Testis (tissue), 5 donors: ENCODE measurements at places on chromosomes 1 and 21. TPM values are rescaled to one million over a fixed set of nuclear protein-coding genes. Genes with fewer than 3 reads are reported as not detected.

The PAQR6 gene
- 3.6 TPM for polyA plus RNA-seq

The NHLH2 gene
- polyA plus RNA-seq = 0.53 TPM

The EFNA1 gene
- 13.0 TPM for polyA plus RNA-seq

The FOXD3 gene
- polyA plus RNA-seq = 0.69 TPM

The KCNA3 gene
- 1.3 TPM for polyA plus RNA-seq

The EDARADD gene
- polyA plus RNA-seq = 5.8 TPM

The RGS18 gene
- polyA plus RNA-seq = 0.75 TPM
